ENCODE measurements at places on chromosomes 13 and 19. TPM values are rescaled to one million over a fixed set of nuclear protein-coding genes. Genes with fewer than 3 reads are reported as not detected.

- DNase-seq, result no peak
Measured at GRCh38 chr13:69857183-69857821, 250.3 kb upstream of the ATXN8OS start.

Gene ADPRHL1
- total RNA-seq, result 7.1 TPM

Gene PCDH17
- total RNA-seq, result 0.93 TPM

Gene PRX
- 6.8 TPM for total RNA-seq

Gene NPHS1
- total RNA-seq, result 0.09 TPM
